ENCODE measurements at places on chromosomes 7 and 10. TPM values are rescaled to one million over a fixed set of nuclear protein-coding genes. Genes with fewer than 3 reads are reported as not detected.
A peak's percentile ranks its signal among the peaks of the same experiment; 100 is the strongest.

GRCh38 chr7:42611289-42611928, 300.5 kb downstream of the C7orf25 start:
- no peak for DNase-seq

- no peak for DNase-seq
Measured at GRCh38 chr10:1162481-1163203, 106.5 kb downstream of the WDR37 start.

DNA sequence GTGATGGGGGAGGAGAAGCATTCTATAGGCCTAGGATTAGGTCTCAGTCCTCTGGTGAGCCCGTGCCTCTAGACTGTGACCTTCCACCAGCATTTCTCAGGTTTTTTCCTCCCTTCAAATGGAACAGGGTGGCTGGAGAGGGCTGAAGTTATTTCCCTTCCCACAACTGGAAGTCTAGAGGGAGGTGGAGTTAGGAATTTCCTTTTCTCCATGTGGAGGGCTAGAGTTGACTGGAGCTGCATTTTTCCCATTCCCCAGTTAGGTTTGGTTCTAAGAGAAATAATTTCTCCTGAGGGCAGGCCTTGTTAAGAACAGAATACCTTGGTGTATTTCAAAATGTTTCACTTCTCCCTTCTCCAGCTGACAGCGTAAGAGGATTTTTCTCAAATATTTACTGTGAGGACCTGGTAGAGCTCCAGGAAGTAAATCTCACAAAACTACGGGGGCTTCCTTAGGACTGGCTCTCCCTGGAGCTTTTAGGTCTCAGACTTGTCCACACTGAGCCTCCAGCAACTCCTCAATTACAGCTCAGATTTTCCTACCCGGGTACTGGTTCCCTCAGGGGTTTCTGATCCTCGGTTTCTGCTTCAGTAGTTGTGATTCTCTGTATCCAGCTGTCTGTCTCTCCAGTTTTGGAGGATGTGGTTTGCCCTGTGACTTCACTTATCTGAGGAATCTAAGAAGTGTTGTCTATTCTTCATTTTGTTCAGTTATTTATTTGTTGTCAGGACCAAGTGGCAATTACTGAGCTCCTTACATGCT, 6.0 kb upstream of the REEP3 start:
- peak; percentile 50 for DNase-seq

DNA sequence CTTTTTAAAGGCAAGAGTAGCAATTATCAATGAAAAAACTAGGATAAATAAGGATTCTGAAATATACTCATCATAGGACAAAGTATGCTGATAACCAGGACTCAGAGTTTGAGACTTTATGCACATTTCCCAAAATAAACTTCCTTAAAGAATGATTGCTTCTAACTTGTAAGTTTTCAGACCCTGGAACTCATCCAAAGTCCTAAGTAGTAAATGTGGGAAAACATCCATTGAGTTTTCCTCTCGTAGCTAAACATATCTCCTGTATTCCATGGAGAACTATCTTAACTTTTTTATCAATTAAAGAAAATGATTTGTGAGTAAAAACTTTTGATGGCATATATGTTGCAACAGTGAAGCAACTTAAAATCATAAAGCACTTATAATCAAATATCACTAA, 285.2 kb upstream of the KLF6 start:
- no peak for DNase-seq

DNA sequence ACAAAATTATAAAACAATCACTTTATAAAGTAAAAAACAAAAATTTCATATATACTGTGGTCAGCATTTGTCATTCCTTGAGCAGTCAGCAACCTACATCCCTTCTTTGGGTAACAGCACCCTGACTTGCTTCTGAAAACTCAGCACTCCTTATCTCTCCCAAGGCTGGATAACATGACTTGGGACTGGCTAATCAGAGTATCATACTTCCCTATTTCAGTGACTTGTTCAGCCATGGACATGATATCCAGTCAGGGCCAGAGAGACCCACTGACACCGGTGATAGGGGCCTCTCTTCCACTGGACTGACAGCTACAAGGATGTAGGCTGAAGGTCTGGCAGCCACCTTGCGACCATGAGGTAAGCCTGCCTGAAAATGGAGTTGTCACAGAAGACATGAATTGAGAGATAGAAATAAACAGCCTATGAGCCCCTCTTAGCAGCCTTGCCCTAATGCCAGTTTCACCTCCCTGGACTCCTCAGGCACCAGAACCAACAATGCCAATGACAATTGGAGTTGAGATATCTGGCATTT, 84.4 kb upstream of the NEBL start:
- DNase-seq = no peak

DNA sequence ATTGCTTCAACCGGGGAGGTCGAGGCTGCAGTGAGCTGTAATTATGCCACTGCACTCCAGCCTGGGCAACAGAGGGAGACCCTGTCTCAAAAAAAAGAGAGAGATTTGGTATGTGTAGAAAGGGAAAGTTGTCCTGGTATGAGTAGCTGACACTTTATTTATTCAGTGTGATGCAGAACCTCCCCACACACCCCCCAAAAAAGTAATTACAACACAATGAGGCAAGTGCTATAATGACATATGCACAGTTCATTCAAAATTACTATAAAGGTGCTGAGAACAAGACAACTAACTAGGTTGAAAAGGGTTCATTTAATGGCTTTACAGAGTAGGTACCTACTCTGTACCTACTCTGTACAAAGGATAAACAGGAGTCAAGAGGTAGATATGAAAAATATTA, 80.2 kb downstream of the PDSS1 start:
- no peak for DNase-seq

- DNase-seq = peak; percentile 83
Measured at GRCh38 chr7:100745184-100745583, 11.8 kb downstream of the ZAN start.

DNA sequence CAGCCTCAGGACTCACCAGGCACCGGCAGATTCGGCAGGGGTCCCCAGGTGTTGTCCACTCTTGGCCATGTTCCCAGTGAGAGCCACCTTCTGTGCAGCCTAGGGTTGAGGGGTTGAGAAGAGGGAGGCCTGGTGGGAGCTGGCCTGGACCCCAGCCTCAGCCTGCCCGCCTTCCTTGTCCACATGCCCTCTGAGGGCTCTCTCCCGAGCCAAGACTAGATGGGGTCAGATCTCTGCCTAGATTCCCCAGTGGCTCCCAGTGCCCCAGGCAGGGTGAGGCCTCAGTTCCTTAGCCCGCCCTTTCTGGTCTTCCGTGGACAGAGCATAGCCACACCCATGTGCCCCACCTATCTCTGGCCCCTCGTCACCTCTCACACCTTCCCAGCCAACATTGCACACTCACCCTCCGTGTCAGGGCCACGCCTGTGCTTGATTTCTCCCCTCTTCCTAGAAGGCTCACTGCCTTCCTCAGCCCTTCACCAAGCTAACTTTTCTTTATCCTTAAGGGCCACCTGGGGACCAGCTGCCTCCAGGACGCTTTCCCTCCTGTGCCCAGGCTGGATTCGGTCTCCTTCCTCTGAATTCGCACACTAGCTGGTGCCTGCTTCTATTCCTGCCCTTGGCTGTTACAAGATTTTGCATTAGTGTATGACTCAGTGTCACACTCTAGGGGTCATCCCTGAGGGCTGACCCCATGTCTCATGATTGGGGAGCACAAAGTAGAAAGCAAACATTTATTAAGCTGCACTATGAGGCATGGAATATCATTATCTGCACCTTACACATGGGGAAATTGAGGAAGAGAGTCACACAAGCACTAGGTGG, 7.5 kb downstream of the KCP start:
- peak; percentile 34 for DNase-seq

GRCh38 chr7:122123746-122124145, 20.3 kb downstream of the AASS start:
- DNase-seq = peak; percentile 30

DNA sequence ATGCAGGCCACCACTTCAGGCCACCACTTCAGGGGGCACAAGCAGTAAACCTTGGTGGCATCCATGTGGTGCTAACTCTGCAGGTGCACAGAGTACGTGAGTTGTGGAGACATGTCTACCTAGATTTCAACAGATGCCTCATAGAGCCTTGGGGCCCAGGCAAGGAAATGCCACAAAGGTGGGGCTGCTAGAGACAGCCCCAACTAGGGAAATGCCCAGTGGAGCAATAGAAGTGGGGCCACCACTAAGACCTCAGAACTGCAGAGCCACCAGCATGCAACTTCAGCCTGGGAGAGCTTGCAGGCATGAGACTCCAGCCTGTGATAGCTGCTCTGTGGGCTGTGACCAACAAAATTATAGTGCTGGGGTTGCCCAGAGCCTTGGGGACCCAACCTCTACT, 107.6 kb downstream of the DNAJC1 start:
- no peak for DNase-seq

- no peak for DNase-seq
Measured at GRCh38 chr10:7243139-7243538, 167.7 kb downstream of the SFMBT2 start.

DNA sequence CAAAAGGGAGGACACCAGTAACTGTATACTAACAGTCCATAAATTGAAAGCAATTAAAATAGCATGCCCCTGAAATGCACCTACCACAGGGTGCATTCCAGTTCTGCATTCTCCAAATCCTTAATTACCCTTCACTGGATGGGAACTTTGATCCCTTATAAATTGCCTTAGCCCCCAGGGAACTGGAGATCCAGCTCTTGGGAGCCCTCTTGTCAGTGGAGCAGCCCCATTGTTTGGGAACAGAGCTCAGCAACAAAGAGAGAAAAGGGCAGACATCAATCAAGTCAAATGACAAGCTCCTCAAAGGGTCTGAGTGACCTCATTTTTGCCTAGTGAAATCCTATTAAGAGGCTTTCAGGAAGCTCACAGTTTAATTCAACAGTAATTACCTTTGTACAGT, 472.6 kb downstream of the XPNPEP1 start:
- DNase-seq = no peak

DNA sequence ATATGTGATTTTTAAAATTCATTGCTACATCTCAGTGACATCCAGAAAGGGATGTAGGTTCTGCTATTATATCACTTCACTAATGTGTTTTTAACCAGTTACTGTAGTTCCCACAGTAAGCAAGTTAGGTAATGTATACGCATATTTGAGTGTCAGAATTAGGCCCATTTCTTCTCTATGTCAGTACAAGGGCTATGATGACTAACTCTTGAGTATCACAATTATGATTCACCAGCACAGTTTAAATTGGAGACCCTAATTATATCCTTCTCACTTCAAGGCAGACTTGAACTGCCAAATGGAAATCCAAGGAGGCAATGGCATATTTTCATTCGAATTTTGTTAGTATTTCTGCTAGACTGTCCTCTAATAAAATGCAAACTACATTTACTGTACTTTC, 23.6 kb downstream of the BZW2 start:
- DNase-seq = peak; percentile 71

DNA sequence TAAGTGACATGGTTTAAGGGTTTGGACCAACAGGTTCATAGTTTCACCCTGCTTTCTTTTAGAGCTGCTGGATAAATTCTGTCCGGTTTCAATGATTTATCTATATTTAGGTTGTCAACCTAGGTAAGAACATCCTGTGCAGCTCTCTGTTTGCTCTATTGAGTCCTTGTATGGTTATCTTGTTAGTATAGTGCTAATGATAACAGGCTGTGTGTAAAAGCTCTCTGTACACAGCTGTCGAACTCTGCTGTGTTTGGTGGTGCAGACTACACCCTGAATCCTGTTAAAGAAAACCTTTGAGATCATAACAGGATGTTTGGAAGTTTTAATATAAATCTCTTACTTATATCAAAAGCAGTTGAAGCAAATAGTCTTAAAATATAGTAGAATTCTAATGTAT, 219.2 kb downstream of the SDK1 start:
- DNase-seq = no peak

- peak; percentile 80 for DNase-seq
Measured at GRCh38 chr7:111232249-111233084, 141.5 kb downstream of the LRRN3 start.

GRCh38 chr10:122352817-122353525, 21.5 kb upstream of the PLEKHA1 start:
- no peak for DNase-seq

The RASA4B gene
- 1.1 TPM for total RNA-seq

The DNAJB9 gene
- 39.3 TPM for total RNA-seq

The MYL7 gene
- not detected for total RNA-seq

The PWWP2B gene
- 5.8 TPM for total RNA-seq

The STAG3 gene
- not detected for total RNA-seq

The HECTD2 gene
- 19.6 TPM for total RNA-seq

The IDI2 gene
- not detected for total RNA-seq

The LRIT1 gene
- total RNA-seq = not detected

The TRIL gene
- total RNA-seq = 0.32 TPM
